ENCODE measurements at places on chromosomes 2 and 18.
A peak's percentile ranks its signal among the peaks of the same experiment; 100 is the strongest.

DNA sequence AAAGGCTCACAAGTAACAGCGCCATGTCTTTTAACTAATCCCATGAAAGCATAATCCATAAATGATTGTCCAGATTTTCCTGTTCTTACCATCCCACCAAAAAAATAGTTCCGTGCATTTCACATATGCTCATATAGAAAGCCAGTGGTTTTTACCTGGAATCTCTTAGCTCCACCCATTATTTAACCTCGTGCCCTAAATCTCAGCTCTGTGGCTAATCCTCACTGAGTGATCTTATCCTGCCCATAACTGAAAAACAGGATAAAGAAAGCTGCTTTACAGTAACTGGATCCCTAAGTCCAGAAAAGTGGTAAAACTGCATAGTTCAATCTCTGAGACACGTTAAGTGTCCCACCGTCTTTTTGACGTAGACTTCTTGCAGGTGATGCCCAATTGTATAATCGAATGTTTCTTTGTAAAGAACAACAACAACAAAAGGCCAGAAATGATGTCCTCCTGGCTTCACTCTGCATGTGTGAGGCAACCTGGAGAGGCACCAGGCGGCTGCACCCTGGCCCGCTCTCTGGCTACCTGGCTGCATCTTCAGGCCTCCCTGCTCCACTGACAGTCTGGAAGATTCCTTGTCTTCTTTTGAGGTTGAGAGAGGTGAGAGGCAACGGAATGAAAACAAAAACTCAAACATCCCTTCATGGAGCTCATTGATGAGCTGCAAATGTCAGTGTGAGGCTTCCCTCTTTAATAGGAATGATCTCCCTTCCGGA, 38.6 kb downstream of the FEZ2 start:
- DNase-seq, result no peak

- DNase-seq, result no peak
These were observed 41.3 kb downstream of the VPS54 start for GRCh38 chr2:63977904-63978303.

GRCh38 chr18:45221363-45221762, 393.9 kb upstream of the SLC14A2 start:
- DNase-seq, result no peak

DNA sequence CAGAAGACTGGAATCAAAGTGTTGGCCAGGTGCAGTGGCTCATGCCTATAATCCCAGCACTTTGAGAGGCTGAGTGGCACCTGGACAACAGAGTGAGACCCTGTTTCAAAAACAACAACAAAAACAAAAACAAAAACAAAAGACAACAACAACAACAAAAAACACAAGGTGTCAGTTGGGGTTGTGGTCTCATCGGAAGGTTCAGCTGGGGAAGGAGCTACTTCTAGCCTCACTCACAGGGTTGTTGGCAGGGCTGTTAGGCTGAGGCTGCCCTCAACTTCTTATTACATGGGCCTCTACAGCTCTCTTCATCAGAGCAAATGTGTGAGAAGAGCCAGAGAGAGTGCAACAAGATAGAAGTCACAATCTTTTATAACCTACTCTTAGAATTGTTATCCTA, 34.6 kb upstream of the CAB39 start:
- no peak for DNase-seq

DNA sequence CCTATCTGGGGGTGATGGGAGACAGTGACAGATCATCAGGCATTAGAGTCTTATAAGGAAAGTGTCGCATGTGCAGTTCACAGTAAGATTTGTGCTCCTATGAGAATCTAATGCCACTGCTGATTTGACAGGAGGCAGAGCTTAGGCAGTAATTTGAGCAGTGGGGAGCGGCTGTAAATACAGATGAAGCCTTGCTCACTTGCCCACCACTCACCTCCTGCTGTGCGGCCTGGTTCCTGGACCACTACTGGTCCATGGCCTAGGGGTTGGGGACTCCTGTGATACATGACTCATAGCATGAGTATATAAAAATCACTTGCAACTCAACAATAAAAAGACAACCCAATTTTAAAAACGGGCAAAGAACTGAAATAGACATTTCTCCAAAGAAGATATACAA, 71.1 kb upstream of the ACAA2 start:
- no peak for DNase-seq

- DNase-seq, result no peak
These were observed 31.2 kb upstream of the GTF2A1L start for GRCh38 chr2:48586433-48586832.

- DNase-seq, result no peak
These were observed 190.6 kb downstream of the MYCN start for GRCh38 chr2:16130906-16131400.

DNA sequence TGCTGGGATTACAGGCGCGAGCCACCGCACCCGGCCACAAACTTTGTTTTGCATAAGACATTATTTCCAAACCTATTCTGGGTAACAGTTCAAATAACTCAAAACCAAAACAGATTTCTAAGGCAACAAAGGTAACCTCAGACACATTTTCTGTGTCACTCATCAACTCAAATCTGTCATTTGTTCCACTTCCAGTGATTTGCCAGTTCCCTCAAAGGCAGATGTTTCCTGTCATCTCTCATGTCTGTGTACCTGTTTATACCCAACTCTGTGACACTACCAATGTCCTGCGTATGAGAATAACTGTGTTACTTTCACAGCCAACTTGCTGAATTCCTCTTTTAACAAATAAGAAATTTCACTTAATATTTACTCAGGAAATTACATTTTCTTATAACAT, 54.4 kb downstream of the SCN3A start:
- no peak for DNase-seq

DNA sequence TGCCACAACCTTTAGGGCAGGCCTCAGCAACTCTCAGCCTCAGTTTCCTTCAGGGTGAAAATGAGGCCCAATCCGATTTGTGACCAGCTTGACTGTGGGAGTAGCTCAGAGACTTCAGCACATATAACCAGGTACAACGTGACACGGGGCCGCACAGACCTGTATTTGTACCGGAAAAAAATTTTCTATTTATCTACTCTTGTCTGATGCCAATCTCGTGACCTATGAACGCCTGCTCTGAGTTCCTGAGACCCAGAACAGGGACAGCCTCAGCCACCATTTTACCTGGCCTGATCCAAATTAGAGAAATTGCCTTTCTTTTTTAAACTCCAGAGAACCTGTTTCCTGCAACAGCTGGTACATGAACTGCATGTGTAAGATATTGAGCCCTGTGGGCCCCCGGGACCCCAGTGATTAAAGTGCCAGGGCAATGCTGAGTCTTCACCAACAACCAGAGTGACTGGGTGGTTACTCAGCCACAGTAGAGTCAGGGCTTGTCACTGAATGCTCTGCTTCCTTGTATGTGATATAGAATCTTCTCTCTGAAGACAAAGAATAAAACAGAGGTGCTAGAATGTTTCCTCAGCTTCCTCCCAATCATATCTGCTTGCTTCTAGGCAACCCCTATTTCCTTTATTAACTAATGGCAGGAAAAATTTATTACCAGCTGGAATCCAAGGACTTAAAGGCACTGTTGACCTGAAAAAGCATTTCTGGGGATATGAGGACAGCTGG, 47.8 kb upstream of the FZD7 start:
- no peak for DNase-seq

DNA sequence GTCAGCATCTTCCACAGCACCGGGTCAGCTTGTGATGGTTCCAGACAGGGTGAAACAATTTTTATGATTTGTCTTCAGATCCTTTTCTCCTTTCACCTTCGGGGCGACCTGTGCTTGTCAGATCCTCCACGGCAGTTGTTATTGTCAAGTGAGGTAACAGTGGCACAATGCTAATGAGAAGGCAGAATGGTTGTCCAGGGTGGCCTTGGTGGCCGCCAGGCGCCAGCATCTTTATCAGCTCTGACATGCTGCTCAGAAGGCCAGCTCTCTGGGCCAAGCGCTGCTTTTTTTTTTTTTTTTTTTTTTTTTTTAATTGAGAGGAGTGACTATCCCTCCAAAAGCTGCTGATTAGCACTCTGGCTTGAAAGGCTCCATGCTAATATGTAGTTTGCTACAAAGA, 52.3 kb upstream of the MGAT5 start:
- no peak for DNase-seq

GRCh38 chr18:10114717-10115463, 201.1 kb downstream of the VAPA start:
- no peak for DNase-seq

- DNase-seq, result no peak
These were observed 170.7 kb downstream of the CTIF start for GRCh38 chr18:48709371-48710062.

GRCh38 chr2:96396095-96396494, 60.5 kb downstream of the NCAPH start:
- peak; percentile 85 for DNase-seq

DNA sequence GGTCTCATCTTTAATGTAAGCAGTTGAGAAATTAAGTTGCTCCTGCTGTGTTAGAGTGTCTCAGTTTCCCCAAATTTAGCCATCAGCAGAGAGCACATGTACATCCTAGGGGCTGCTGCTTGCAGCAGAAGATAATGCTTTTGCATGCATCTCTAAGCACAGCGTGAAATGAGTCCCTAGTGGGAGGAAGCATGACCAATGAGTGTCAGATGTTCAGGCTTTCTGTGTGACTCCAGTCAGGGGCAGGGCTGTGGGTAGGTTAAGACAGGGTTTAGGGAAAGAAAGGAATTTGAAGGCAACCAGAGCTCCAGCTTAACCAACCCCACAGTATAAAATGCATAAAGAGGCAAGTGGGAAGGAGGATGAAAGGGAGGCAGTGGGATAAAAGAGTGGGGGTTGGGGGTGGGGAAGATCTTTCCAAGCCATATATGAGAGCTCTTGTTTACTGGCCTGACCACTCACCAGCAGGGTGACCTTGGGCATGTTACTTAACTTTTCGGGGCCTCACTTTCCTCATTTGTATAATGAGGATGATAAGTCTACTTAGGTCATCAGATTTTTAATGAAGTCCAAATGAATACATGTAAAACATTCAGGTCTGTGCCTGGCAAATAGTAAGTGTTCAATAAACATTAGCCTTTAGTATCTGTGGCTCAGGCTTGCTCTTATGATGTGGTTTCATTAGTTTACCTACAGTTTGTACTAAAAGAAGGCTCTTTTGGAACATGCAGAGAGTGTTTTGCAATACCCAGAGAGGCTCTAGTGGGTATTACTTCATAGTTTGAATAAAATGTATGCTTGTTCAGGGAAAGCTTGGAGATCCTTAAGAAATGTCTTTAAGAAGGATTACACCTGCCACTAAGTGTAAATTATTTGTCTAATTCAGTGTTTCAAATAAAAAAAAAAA, 42.7 kb upstream of the PELI1 start:
- DNase-seq, result peak; percentile 67

- DNase-seq, result peak; percentile 2
These were observed 60.6 kb downstream of the ITGA4 start for GRCh38 chr2:181517685-181518301.

- no peak for DNase-seq
These were observed 778 bp downstream of the MFSD2B start for GRCh38 chr2:24010477-24011249.

DNA sequence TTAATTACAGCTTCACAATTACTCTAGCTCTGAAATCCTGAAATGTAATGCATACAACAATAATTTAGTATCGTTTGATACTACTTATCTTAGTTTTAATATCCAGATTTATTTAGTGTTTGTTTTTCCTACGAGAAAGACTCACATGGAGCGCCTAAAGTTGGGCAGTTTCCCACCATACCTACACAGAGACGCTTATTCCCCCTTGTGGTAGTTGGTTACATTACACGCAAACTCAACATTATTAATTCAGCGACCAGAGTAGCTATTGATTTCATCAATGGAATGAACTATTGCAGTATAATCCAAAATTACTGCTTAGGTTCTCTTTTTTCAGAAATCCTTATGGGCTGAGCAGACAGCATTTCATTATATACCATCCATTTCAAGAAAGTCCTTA, 164.0 kb upstream of the REG3G start:
- DNase-seq, result peak; percentile 2

- no peak for DNase-seq
These were observed 112.1 kb upstream of the HAAO start for GRCh38 chr2:42904576-42904876.

DNA sequence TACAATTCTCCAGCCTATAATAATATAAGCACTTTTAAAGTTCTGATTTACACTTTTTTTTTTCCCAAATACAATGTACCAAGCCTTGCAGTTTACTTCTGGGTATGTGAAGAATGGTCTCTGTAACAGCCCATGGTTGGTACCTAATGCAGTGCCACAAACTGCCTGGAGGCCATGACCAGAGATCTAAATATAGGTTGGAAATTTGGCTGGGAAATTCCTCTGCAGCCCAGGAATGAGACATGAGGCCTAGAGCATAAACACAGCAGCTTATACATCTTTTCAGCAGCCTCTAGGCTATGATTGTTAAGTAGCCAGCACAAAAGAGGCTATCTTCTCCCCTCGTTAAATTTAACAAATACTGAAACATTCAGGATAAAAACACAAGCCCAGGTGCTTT, 432.0 kb upstream of the FAM98A start:
- no peak for DNase-seq

GRCh38 chr2:136255648-136256461, 137.9 kb upstream of the CXCR4 start:
- DNase-seq, result peak; percentile 92

- no peak for DNase-seq
These were observed 428.3 kb downstream of the NCKAP5 start for GRCh38 chr2:133139847-133140533.

DNA sequence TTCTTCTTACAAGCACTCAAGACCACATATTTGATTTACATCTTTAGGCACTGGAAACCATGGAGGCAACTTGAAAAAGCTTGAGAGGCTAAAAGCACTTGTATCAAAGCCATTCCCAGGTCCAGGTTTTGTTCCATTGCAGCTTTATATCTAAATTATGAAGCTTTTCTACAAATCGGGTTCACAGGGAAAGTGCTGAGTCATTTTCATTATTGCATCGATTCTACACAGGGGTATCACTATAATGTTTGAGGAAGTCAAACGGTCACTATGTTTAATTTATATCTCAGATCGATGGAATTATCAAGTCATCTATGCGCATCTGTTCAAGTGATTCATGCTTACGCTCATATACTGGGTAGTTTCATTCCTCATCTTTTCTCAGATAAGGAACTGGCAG, 118.7 kb downstream of the VWC2L start:
- no peak for DNase-seq

- no peak for DNase-seq
These were observed 86.1 kb upstream of the UPP2 start for GRCh38 chr2:158015428-158016076.

DNA sequence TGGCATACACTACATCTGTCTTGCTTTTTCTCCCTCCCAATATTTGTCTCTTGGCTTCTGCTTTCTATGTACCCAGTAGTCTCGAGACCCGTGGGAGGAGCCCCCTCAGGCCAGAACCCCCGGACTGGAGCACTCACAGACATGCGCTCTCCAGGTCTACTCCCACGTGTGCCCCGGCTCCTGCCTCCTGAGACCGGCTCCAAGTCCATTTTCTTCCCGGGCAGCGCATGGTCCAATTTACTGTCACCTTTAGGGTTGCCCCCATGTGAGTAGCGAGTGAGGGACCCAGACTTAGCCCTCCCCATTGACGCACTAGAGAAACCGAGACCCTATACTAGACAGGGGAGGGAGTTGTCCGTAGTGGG, 11.8 kb upstream of the TEX51 start:
- DNase-seq, result no peak

DNA sequence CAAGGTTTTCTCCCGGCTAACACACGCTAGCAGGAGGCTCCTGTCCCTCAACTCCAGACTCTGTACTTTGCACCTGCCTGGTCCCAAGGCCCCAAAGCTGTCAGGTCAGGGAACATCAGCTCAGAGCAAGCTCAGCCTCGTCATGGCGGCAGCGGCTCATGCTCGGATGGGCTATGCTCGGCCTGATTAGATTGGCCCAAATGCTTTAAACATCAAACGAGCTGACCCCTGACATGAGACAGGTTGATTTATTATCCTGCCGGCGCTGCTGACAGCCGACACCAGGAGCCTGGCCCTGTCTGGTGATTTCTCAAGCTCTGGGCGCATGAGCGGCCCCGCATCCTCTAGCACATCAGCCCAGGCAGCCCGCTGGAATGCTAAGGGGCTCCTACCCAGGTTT, 436.4 kb downstream of the EIPR1 start:
- DNase-seq, result no peak

Data from suppressor macrophage (primary cell).